ENCODE measurements at places on chromosomes 12 and 14.

GRCh38 chr12:5177731-5178130 is 134.1 kb downstream of the KCNA5 start:
- DNase-seq: no peak

GRCh38 chr14:44989497-44990440 is 27.8 kb downstream of the TOGARAM1 start:
- DNase-seq: no peak

DNA sequence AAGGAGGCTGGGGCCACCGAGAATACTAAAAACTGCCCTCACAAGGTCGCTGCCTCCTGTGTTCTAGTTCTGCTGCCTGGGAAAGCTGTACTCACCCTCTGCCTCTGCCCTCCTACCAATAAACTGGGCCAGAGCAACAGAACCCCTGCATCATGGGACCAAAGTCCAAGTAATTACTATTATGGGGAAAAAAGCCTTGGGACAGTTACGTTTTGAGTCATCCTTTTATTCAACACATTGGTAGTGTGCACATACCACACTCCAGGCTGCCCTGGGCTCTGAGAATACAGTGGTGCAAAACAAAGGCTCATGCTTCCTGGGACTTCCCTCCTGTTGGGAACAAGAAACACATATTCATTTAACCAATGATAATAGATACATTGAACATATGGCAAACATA is 49.0 kb downstream of the CACNA1C start:
- DNase-seq: no peak

DNA sequence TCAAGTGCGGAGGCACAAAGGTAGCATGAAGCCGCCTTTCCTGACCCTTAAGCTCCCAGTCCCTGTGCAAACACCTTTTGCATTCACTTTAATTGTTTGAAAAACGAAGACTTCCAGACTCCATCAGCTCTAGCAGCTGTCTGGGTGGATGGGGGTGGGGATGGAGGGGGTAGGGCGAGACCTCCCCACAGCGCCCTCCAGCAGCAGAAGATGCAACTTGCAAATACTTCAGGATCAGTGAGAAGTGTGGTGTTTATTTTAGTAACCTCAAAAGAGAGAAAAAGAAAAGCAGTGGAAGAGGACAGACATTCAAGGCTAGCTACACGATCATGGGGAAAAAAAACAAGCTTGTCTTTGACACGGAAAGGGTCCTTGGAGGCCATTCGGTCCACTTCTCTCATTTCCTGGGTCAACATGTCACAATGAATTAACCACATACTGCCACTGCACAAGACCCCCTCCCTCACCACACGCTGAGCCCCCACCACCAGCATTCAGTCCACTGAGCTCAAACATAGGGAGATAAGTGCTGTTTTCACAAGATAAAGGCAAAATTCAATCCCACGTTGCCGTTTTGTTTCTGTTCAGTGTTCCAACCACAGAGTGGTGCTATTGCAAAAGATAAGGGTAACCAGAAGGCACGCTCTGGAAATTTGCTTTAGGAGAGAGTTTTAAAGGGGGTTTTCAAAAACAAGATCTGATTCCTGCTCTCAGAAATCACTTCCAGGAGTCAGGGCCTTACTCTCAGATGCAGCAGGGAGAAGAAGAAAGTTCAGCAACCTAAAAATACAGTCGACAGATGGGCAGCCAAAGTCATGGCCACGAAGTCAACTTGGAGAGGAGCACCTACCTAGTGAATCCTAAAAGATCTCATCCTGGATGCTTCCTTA is 3.3 kb upstream of the NTF3 start:
- no peak for DNase-seq

DNA sequence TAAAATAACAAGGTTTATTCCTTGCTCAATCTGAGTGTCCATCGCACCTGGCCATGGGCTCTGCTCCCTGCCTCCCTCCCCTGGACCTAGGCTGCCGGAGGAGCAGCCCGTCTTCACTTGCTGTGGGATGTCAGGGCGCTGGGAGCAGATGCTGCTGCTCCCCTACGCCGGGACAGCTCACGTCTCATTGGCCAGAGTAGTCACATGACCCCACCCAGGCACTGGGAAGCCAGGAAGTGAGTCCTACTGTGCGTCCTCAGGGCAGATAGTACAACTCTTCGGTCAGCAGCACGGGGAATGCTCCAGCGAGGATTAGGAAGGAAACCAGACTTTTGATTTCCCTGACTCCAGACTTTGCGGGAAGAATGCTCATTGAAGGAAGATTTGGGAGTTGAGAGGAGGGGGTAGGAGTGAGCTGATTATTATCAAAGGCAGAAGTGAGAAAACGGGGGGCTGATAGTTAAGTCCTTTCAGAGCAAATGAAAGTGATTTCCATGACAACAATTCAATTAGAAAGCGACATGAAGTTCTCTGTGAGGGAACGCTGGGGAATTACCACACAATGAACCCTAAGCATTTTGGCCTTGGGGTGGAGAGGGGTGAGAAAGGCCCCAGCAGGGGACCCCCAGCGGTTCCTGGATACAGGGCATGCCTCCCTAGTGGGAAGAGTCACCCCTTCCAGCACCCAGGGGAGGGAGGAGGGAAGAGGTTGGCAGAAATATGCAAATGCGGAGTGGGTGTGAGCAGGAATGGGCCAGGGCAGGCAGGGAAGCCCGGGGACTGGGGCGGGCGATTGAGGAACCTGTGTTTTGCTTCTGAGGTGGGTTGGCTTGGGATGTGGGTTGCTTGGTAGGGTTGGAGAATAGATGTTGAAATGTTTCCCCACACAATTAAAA is 215.5 kb downstream of the AACS start:
- no peak for DNase-seq

- no peak for DNase-seq
Measured at GRCh38 chr12:108896336-108896735, 16.4 kb downstream of the DAO start.

- peak; percentile 75 for DNase-seq
Measured at GRCh38 chr14:70027785-70028428, 148.7 kb downstream of the SMOC1 start.
